Activated T-cell treated with anti-CD3 and anti-CD28 coated beads, Interleukin-2, amount 50 U/mL, for 72 hours (primary cell): ENCODE measurements at places on chromosomes 12 and 14. TPM values are rescaled to one million over a fixed set of nuclear protein-coding genes. Genes with fewer than 3 reads are reported as not detected.

The PLEKHG3 gene
- total RNA-seq, result 2.4 TPM

- no peak for DNase-seq
- peaks cover 23% of the 10 kb centered on the region for H3K27me3 ChIP-seq
- H3K4me3 ChIP-seq, result no peak overlapping the region
- no peaks in the 10 kb centered on the region for H3K36me3 ChIP-seq
Measured at GRCh38 chr12:75568393-75568792, 57.0 kb upstream of the KRR1 start.

DNA sequence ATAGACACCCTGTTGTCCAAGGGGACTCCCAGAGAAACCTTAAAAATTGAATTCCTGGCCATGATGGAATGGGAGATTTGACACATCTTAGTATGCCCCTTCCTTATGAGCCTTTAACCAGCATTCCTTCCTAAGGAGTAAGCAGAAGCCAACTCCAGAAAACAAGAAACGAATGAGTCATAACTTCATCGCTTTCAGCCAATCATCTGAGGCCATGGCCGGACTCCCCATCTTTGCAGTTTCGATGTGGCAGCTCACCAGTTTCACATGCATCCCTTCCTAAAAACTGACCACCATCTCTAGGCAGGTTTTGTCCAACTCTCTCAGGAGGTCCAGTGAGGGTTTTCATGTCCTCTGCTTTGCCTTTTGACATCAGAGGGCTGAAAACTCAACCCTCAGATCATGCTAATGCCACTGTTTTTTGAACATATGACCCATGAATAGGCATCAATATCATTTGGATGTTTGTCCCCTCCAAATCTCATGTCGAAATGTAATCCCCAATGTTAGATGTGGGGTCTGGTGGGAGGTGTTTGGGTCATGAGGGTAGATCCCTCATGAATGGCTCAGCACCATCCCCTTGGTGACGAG lies 19.9 kb downstream of the DAAM1 start:
- peaks cover 7% of the 10 kb centered on the region for H3K4me1 ChIP-seq
- no peak overlapping the region for H3K4me3 ChIP-seq

DNA sequence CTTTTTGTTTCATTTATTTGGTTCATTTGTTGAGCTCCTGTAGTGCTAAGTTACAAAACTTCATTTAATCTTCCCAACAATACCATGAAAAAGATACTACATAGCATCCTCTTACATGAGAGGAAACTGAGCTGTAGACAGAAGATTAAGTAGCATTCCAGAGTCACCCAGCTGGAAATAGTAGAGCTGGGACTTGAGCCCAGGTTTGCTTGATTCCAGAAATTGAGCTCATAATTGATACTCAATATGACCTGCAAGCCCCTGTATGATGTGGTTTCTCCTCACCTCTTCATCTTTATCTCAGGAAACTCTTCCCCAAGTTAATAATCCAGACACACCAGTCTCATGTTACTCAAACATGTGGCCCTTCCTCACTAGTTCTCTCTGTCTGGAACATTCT lies 87.0 kb upstream of the DAAM1 start:
- no peak for DNase-seq
- H3K4me3 ChIP-seq, result no peak overlapping the region
- peaks cover 14% of the 10 kb centered on the region for H3K27me3 ChIP-seq
- no peaks in the 10 kb centered on the region for H3K4me1 ChIP-seq
- no peaks in the 10 kb centered on the region for H3K36me3 ChIP-seq

GRCh38 chr12:47247418-47247817 lies 167.7 kb upstream of the AMIGO2 start:
- no peak overlapping the region for H3K27ac ChIP-seq
- DNase-seq, result no peak

DNA sequence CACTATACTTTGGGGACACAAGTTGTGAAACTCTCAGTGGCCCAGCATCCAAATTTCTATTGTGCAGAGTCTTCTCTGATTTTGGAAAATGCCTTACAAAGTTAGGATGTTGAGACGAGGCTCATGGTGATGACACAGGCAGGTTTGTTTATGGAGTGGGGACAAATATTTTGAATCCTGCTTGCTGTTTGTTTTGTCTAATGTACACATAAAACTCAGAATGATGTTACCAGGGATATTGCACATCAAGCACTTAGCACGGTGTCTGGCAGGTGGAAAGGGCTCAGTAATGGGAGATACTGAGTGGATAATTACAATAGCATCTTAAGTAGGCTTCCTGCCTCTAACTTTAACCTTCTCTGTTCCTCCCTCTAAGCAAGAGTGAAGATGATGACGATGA lies 628.9 kb upstream of the TBX3 start:
- H3K4me1 ChIP-seq, result no peaks in the 10 kb centered on the region
- H3K27ac ChIP-seq, result no peak overlapping the region
- peaks cover 6% of the 10 kb centered on the region for H3K27me3 ChIP-seq
- DNase-seq, result no peak
- no peaks in the 10 kb centered on the region for H3K36me3 ChIP-seq

DNA sequence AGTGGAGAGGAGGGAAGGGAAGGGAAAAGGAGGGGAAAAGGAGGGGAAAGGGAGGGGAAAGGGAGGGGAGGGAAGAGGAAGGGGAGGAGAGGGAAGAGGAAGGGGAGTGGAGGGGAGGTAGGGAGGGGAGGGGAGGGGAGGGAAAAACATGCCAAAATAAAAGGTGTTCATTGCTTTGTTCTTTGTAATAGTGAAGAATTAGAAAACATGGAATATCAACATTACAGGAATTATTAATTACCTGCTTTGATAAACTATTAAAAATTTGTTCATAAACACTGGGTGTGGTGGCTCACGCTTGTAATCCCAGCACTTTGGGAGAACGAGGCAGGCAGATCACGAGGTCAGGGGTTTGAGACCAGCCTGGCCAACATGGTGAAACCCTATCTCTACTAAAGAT lies 579.2 kb downstream of the MED13L start:
- no peaks in the 10 kb centered on the region for H3K4me1 ChIP-seq
- no peak overlapping the region for H3K4me3 ChIP-seq
- H3K36me3 ChIP-seq, result no peaks in the 10 kb centered on the region
- H3K27me3 ChIP-seq, result no peaks in the 10 kb centered on the region
- no peak overlapping the region for H3K27ac ChIP-seq

DNA sequence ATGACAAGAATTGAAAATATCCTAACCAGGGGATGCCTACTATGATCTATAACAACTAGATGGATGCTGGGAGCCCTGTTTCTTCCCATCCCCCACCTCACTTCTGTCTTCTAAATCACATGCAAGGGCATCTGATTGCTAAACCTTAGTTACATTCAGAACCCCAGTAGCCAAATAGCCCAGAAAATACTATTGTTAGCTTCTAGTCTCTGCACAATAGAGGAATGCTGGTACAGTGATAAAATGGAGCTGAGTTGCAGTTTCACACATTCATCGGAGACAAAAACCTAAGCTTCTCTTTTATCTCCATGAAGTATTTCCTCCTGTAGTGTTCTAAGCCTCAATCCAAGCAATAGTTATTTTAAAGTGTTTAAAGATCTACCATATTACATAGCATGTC lies 942.9 kb downstream of the RPS29 start:
- no peak for DNase-seq
- H3K36me3 ChIP-seq, result peaks cover 2% of the 10 kb centered on the region
- H3K27ac ChIP-seq, result no peak overlapping the region
- no peak overlapping the region for H3K4me3 ChIP-seq

DNA sequence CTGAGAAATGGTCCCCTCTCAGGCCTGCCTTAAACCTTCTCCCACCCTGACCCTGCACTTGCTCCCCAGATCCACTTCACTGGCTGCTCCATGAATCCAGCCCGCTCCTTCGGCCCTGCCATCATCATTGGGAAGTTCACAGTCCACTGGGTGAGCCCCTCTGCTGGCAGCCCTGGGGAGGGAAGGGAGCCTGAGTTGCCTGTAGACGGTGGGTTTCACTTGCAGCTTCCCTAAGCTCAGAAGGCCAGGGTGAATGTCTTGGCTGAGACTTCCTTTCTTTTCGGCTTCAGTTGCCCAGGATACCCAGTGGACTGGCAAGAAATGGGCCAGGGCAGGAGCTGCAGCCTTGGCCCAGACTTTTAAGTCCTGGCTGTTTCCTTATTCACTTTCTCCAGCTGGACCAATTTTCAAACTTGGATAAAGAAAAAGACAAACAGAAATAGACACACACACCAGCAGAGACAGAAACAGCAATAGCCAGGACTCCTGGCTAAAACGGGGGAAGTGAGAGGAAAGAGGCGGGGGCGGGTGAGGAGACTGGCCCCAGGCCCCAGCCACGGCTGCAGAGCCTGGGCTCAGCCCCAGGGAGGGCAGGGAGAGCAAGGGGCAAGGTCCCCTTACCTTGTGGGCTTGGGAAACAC lies 2.0 kb downstream of the AQP6 start:
- no peaks in the 10 kb centered on the region for H3K36me3 ChIP-seq
- DNase-seq, result no peak
- H3K27me3 ChIP-seq, result no peaks in the 10 kb centered on the region
- H3K27ac ChIP-seq, result no peak overlapping the region
